HT1080 (cell line): ENCODE measurements at places on chromosomes 6 and 20. TPM values are rescaled to one million over a fixed set of nuclear protein-coding genes. Genes with fewer than 3 reads are reported as not detected.

The LZTS3 gene
- total RNA-seq: 4.5 TPM in 2 replicates

The LPIN3 gene
- 0.07 and 0.31 TPM in 2 replicates for total RNA-seq

The RAET1G gene
- total RNA-seq: 1.6 and 2.4 TPM in 2 replicates

The MUC22 gene
- not detected in 2 replicates for total RNA-seq

The AVP gene
- not detected in 2 replicates for total RNA-seq

The SLC4A11 gene
- total RNA-seq: 1.1 and 1.7 TPM in 2 replicates

The SLC17A2 gene
- total RNA-seq: not detected in 2 replicates
